ENCODE measurements at places on chromosomes 4 and X.

- no peak for DNase-seq
These were observed 40.8 kb downstream of the CENPU start for GRCh38 chr4:184693056-184693455.

GRCh38 chrX:109889289-109890006 lies 113.5 kb upstream of the TMEM164 start:
- DNase-seq = no peak

DNA sequence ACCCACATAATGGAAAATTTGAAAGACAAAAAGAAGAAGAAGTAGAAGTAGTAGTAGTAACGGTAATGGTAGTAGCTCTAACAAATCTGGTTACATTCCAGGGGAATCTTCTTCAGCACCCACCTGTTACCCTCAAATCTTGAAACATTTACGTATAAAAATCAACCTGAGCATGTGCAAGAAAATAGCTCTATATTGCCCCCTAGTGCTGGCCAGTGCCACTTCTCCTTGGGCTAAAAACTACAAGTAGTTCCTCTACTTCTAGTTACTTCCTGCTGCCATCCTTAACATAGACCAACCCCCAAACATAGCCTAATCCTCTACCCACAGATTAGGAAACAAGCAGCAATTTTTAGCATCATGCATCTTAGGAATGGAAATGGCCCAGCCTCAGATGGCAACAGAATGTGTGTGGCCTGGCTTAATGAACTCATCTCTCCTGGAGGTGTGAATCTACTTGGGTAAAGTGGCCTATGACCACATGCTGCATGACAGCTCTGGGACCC lies 3.1 kb downstream of the PDGFC start:
- DNase-seq = peak; percentile 36

DNA sequence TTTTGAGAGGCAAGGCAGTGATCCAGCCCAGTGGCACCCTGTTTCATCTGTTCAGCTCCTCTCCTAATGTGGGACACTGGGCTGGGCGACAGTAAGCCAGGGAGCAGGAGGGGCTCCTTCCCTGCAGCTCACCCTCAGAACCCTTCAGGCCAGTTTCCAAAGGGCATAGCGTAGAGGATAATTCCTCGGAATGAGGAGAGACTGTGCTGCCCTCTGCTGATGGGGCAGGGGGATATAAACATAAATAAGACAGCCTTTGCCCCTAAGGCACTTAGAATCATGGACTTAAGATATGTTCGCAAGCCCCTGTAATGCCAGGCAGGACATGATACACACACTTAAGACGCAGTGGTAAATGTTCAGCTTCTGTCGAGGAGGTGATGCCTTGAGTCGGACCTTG lies 27.9 kb upstream of the ZNF185 start:
- no peak for DNase-seq

GRCh38 chrX:154829926-154830442 lies 4.5 kb downstream of the SMIM9 start:
- no peak for DNase-seq

- DNase-seq = peak; percentile 90
These were observed 17.7 kb downstream of the FOXR2 start for GRCh38 chrX:55640854-55641253.

DNA sequence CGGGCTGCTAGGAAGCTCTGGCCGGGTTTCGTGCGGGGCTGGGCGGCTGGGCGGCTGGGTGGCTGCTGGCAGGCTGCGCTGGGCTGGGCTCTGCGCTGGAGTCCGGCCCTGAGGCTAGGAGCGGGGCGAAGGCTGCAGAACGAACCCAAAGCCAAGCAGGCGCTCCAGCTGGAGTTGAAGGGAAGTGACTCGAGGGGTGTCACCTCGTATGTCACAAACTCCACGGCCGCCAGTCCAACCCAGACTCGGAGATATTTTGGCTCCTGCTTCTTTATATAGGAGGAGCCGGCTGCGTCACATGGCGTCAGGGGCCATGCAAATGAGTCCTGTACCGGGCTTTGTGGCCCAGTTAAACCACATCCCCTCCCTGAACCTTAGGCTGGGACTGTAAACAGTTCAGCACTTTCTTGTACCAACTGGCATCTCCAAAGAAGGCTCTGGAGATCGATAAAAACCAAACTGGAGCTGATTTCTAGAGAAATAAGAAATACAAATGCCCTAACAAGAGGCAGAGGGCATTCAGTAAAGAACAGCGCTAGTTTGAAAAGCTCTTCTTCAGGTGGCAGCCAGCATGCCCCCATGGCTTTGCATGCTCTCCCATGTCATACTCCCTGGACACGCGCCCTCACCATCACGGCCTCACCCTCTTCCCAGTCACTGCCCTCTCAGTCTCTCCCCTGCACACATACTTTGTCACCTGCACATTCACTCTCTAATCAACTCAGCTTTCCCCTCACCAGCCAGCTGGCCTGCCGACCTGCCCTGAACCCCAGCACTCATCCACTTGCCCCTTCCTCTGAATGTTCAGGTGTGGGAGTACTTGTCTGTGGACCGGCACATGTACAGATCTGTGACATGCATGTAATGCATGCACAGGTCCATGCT lies 58.5 kb downstream of the TSC22D3 start:
- no peak for DNase-seq

DNA sequence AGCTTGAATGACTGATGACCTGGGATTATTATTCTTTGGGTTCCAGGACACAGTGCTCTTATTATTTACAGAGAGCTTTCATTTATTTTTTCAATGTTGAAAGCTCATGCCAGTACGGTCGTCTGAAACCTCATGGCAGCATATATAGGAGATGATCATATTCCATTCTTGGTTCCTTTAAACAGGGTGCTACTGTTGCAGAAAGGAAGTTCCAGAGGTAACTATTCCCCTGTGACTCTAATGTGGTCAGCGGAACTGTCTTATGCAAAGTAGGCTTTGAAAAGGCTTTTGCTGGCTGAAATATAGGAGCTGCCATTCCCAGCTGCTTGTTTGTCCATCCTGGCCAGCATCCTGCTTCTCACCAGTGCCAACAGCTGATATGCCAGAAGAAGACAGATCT lies 208.3 kb upstream of the LEF1 start:
- DNase-seq = no peak

GRCh38 chr4:163688856-163689255 lies 194.4 kb downstream of the TMA16 start:
- no peak for DNase-seq

DNA sequence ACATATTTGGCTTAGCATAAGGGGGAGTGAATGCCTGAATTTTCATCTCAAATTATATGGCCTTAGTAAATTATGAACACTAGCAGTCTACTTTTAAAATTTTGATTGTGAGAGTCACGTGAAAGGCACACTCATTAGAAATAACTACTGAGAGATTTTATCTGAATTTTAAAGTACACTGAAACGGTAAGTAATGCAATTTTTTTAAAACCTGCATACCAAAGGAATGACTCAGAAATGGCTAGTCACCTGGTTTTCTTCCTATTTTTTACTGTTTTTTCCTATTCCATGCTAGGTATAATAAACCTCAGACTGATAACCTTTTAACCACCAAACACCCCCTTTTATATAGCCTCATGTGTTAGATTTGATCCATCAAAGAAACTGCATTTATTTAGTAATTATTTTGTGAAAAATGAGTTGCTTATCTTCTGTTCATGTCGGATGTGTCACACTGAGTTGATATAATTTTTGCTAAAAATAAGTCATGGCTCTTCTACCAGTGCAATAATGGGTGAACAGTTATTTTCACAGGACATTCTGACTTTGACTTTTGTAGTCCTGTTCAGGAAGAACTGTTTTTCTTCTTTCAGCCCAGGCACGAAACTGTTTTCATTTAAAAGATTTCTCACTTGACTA lies 40.4 kb downstream of the CPEB2 start:
- no peak for DNase-seq

- no peak for DNase-seq
These were observed 54.9 kb downstream of the UBQLN2 start for GRCh38 chrX:56618323-56618722.

GRCh38 chr4:184854673-184855072 lies 28.9 kb upstream of the ACSL1 start:
- no peak for DNase-seq

- no peak for DNase-seq
These were observed 4.4 kb downstream of the SEPTIN11 start for GRCh38 chr4:76953956-76954355.

DNA sequence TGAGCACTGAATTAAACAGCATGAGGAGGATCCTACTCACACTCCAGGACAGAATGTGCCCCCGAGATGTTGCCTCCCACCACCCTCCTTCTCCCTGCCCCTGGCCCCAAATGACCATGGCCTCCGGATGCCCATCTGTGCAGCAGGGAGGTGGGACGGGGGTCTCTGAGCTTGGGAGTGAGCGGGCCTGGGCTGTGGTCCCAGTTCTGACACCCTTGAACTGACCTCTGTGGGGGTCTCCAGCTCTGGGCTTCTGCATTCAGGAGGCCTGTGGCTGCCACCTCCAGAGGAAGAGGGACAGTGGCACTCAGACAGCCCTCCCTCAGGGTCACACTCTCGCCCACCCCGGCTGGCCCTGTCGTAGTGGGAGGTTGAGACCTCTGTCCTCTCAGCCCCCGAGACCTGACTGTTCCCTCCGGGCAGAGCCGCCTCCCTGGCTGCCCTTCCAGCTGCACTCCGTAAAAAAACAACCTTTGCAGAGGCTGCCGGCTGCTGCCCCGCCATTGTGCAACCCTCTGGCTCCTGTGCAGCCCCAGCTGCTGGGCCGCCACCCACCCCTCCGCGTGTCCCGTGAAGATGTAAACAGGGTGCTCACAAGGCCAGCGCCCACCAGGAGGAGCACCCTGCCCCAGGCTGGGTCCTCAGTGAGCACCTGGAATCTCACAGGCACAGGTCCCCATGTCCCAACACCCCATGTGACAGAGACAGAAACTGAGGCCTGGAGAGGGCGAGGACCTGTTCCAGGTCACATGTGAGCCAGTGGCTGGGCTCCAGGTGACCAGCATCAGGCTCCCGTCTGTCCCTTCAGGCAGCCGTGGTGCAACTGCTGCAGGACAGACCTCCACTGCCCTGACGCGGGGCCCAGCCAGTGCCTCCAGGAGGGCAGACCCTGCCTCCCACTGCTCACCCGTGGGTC lies 39.6 kb downstream of the HTRA3 start:
- no peak for DNase-seq

GRCh38 chrX:42524379-42524778 lies 253.6 kb downstream of the PPP1R2C start:
- no peak for DNase-seq

GRCh38 chr4:73098016-73098415 lies 28.5 kb upstream of the COX18 start:
- DNase-seq = no peak
